ENCODE measurements at places on chromosomes 6 and 20.
A peak's percentile ranks its signal among the peaks of the same experiment; 100 is the strongest.

- DNase-seq, result no peak
These were observed 52.2 kb downstream of the LYRM4 start for GRCh38 chr6:5208471-5208971.

DNA sequence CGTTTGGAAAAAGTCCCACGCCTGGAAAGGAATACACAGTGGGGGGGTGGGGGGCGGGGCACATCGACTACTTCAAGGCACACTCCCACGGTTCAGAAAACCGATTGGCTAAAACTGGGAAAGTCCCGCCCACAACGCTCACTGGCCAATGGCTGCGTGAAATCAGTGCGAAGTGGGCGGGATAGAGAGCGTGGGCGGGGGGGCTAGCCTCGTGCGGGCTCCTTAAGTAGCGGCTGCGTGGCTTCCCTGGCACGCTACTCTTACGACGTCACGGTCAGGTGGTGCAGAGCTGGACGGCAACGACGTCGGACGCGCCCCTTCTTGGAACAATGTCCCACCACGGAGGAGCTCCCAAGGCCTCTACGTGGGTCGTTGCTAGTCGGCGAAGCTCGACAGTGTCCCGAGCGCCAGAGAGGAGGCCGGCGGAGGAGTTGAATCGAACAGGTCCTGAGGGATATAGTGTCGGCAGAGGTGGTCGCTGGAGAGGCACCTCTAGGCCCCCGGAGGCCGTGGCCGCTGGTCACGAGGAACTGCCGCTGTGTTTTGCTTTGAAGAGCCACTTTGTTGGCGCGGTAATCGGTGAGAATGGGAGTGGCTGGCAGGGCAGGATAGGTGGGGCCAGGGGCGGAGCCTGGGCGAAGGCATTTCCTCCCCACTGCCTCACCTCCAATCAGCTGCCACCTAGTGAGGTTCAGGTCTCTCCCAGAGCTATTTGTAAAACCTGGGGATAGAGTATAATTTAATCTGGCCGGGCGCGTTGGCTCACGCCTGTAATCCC lies at the start of gene DDX43:
Gene DDX43 (plus strand): TSS at position 252 of the 778 bp plus-strand sequence. CDS start 78 bp downstream, at position 330.
- DNase-seq, result peak; percentile 22

- DNase-seq, result no peak
These were observed 214.9 kb upstream of the CST7 start for GRCh38 chr20:24734139-24734538.

GRCh38 chr6:70889270-70889669 lies 67.6 kb downstream of the B3GAT2 start:
- DNase-seq, result no peak

GRCh38 chr6:11806561-11807317 lies 28.1 kb upstream of the ADTRP start:
- no peak for DNase-seq

- DNase-seq, result no peak
These were observed 6.3 kb upstream of the PARD6B start for GRCh38 chr20:50724851-50725723.

DNA sequence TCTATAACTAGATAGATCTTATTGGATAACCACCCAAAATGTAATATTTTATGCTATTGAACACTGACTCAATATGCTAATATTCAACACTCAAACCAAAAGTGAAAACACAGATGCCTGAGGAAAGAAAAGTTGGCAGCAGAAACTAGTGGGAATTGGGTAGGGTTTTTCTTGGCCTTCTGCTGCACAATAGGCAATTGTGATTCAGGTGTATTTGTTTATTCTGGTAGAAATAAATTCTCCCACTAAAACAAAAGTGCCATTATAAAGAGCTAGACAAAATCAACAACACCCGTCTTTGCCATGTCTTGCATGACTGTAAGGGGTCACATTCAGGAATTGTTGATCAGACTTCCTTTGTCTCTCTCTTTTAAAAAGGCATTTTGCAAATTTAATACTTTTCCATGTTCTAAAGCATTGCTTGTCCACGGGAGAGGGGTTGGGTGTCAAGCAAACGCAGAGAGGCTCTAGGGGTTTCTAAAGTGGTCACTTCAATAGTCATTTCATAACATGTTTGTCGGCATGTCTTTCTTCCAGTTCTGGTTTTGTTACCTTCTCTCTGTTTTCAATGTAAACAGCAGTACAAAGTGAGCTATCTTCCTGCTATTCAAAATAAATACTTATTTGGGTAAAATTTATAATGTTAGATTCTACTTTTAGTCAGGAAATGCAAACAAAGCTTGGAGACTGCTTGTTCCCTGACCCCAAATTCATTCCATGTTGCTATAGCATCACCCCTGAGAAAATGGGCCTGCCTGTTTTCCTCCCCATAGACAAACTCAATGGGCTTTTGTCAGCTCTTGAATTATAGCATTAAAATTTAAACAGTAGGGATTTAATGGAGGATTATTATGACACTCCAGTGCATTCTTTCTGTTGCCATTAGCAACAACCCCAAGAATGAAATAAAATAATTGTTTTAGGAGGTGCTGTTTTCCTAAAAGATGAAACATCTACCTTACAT lies 217.0 kb upstream of the CCN2 start:
- DNase-seq, result no peak

- DNase-seq, result no peak
These were observed 89.0 kb upstream of the CDH4 start for GRCh38 chr20:61163031-61163430.

GRCh38 chr6:74333406-74333805 lies 637.4 kb downstream of the CD109 start:
- no peak for DNase-seq

- no peak for DNase-seq
These were observed 342.0 kb downstream of the SOX4 start for GRCh38 chr6:21935561-21936028.

DNA sequence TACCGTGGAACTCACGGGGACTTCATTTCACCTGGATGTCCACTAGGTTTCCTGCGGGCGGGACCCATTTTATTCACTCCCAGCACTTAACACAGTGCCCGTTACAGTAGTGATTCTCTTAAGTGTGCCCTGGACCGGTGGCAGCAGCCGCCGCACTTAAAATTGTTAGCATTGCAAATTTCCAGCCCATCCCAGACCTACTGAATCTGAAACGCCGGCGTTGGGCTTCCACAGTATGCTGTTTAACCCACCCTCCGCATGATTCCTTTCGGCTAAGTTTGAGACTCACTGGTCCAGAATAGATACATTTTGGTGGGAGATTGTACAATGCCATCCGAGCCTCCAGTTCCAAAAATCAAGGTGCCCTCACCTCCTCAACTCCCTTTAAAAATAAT lies 967 bp downstream of the SMPDL3A start:
- no peak for DNase-seq

DNA sequence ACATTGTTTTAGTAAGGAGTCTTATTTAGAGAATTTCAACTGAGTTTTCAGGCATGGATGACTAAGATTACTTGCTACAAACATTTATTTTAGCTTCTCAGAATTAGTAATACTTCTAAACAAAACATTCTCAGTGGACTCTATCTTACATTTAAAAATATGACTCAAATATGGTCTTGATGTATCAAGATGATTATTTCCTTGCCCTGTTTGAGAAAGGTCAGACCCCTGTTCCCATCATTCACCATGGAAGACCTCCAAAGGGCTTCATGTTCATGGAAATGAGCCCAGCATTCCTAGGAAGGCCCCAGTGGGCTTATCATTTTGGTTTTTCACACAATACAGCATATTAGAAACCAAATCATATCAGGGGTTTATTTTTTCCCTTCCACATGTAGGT lies 24.6 kb upstream of the TRPC4AP start:
- DNase-seq, result no peak

DNA sequence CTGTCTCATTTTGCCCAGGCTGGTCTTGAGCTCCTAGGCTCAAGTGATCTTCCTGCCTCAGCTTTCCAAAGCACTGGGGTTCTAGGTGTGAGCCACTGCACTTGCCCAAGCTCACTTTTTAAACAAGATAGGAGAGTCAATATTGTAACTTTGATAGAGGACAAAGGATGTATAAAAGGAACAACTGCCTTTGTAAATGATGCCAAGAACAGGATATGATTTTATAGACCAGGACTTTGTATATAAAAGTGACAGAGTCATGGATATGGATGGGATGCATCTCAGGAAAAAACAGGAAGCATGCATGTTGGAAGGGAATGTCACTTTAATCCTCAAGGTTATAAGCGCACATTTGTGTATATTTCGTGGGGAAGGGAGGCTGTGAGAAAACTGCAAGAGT lies 338.4 kb downstream of the PRL start:
- no peak for DNase-seq

- DNase-seq, result no peak
These were observed 400.9 kb downstream of the TAF4 start for GRCh38 chr20:61664556-61665320.

GRCh38 chr6:148382861-148383260 lies 40.2 kb downstream of the SASH1 start:
- DNase-seq, result no peak

- no peak for DNase-seq
These were observed 268.0 kb upstream of the RNF217 start for GRCh38 chr6:124694139-124694705.

DNA sequence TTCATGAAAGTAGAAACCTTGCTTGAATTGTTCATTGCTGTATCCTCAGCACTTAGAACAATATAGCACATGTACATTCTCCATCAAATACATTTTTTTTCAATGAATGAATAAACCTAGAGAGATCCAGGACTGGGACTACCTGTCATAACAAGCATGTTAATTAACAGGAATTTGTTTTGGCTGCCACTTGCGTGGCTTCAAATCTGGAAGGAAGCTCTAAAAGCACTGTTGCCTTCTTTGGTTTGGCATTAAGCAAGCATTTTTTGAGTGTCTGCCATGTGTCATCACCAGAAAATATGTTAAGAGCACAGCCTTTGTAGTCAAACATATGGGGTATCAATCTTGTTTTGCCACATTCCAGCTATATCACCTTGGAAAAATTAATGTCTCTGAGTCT lies 131.9 kb upstream of the BACH2 start:
- DNase-seq, result no peak

GRCh38 chr6:139308936-139309603 lies 17.3 kb upstream of the TXLNB start:
- DNase-seq, result no peak

DNA sequence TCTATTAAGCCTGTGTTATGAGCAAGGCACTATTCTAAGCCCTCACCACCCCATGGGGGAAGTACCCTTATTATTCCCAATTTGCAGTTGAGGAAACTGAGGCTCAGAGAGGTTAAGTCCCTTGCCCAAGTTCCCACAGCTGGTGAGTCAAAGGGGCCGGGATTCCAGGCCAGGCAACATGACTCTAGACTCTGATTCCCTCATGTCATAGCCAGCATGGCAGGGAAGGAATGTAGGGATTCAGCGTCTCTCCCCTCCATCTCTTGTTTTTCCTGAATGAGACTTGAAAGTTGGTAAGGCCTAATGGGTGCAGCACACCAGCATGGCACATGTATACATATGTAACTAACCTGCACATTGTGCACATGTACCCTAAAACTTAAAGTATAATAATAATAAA lies 6.7 kb downstream of the C6orf132 start:
- DNase-seq, result no peak

GRCh38 chr6:17653198-17653882 lies 53.2 kb downstream of the FAM8A1 start:
- DNase-seq, result no peak

- no peak for DNase-seq
These were observed 81.3 kb downstream of the VEGFA start for GRCh38 chr6:43851204-43851865.

- no peak for DNase-seq
These were observed 34.1 kb downstream of the MYT1 start for GRCh38 chr20:64198347-64198746.

DNA sequence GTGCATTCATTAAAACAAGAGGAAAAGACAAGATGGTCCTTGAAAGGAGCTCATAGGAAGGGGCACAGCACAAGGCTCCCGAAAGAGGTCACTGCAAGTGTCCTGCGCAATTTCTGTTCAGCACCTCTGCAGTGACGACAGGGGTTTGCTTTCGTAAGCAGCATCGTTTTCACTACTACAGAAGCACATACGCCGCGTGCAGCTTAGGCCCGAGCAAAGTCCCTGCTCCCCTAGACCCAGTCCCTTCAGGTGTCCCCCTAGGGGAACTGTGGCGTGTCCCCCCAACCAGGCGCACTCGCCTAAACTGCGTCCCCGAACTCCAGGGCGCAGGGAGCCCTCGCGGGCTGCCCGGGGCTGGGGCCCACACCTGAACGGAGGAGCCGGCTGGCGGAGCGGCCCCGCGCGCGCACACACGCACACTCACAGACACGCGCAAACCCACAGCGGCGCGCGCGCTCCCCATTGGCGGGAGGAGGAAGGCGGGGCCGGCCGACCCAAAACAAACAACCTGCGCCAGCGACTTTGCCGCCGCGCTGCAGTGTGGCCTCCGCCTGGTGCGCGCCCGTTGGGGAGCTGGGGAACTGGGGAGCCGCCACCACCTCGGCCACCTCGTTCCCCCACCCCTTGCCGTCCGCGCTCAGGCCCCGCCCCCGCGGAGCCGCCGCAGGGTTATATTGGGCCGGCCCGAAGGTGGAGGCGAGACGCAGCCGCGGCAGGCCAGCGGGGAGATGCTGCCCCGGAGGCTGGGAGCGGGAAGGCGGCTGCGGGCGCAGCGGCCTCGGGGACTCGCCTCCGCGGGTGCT lies at the start of gene FOXQ1:
Gene FOXQ1 (plus strand): TSS at position 699 of the 803 bp plus-strand sequence. CDS start 607 bp downstream, outside the sequence.
- no peak for DNase-seq

DNA sequence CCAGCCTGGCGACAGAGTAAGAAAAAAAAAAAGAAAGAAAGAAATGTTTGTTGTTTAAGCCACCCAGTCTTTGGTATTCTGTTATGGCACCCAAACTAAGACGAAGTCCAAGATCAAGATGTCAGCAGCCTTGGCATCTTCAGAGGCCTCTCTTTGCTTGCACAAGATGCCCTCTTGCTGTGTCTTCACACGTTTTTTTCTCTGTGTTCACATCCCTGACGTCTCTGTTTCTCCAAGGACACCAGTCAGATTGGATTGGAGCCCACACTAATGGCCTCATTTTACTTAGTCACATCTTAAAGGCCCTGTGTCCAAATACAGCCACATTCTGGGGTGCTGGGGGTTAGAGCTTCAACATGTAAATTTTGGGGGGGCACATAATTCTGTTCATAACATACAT lies 380.9 kb downstream of the GJA1 start:
- no peak for DNase-seq

DNA sequence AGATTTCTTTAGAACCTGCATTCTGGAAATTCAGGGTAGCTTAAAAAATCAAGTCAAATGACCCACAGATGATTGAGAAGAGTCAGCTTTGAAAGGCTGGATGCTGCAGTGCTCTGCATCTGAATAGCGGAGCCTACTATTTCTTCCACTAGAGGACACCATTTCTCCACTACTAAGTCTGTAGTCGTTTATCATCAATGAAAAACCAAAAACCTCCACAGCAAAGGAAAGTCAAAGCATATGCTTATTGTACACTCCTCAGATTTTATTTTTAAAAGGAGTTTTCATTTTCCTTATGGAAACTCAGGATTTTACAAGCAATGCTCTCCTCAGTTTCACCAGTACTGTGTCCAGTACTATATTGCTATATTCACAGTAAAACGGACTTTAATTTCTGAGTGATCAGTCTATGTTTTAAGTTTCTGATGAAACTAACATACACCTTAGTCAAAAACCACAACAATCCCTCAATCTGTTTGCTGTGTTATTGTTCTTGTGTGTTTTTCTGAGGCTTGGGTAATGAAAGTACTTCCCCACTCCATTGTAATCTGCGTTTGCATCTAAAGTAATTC lies 50.5 kb upstream of the ENPP5 start:
- no peak for DNase-seq

- DNase-seq, result no peak
These were observed 31.2 kb downstream of the SYNE1 start for GRCh38 chr6:152605941-152606340.

GRCh38 chr6:136050475-136050874 lies 199.0 kb downstream of the PDE7B start:
- no peak for DNase-seq
